ENCODE measurements at places on chromosomes 1 and 21. TPM values are rescaled to one million over a fixed set of nuclear protein-coding genes. Genes with fewer than 3 reads are reported as not detected.

- DNase-seq, result no peak
- H3K36me3 ChIP-seq, result no peaks in the 10 kb centered on the region
- H3K27me3 ChIP-seq, result no peaks in the 10 kb centered on the region
- H3K4me3 ChIP-seq, result no peak overlapping the region
- no peak overlapping the region for H3K27ac ChIP-seq
These were observed 8.6 kb upstream of the COL6A2 start for GRCh38 chr21:46089285-46089684.

DNA sequence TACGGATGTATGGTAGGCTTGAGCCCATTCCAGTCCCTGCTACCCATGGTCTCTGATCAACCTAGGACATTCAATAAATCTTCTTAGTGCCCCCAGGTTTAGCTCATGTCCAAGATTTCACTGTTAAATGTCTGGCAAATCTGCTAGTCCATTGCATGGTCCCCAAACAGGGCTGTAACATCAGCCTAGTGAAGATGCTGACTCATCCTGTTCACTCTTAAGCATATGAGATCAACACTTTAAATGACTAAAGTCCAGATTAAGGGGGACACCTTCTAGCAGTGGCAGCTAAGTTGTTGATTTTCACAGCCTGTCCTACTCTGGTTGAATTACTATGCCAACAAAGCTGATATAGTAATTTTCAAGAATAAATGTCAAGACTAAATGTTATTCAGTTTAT lies 46.5 kb upstream of the NUF2 start:
- peaks cover 36% of the 10 kb centered on the region for H3K36me3 ChIP-seq
- no peaks in the 10 kb centered on the region for H3K4me1 ChIP-seq
- no peaks in the 10 kb centered on the region for H3K27me3 ChIP-seq

Gene IL22RA1
- 0.09 TPM for total RNA-seq

Gene CA6
- not detected for total RNA-seq

Gene GIPC2
- total RNA-seq, result not detected

Gene RPE65
- not detected for total RNA-seq

Gene TINAGL1
- total RNA-seq, result not detected

- peak; percentile 45 for DNase-seq
- H3K36me3 ChIP-seq, result no peaks in the 10 kb centered on the region
- H3K27me3 ChIP-seq, result no peaks in the 10 kb centered on the region
- no peaks in the 10 kb centered on the region for H3K4me1 ChIP-seq
- H3K4me3 ChIP-seq, result no peak overlapping the region
- H3K27ac ChIP-seq, result no peak overlapping the region
These were observed 23.4 kb upstream of the TSPAN2 start for GRCh38 chr1:115112496-115113375.

DNA sequence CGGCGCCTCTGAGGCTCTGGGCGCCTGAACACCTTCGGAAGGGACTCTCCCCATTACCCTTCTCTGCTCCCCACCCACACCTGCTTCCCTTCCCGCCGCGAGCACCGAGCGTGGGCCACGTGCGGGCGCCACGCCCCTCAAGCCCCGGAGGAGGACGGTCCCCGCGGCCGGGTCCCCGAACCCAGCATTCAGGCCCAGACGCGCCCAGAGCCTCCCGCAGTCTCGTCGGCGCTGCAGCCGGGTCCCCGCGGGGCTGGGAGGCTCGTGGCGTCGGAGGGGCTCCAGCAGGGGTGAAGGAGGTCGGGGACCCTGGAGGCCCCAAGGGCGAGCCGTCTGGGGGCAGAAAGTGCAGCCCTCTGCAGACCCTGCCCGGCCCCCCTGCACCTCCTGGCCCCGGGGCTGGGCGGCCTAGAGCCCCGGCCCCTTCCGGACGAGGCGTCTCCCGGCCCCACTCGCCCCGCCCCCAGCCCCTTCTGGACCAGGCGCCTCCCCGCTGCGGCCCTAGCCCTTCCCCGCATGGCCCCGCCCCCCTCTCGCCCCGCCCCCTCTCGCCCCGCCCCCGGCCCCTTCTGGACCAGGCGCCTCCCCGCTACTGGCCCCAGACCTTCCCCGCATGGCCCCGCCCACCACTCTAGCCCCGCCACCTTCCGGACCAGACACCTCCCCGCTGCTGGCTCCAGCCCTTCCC lies 378 bp upstream of the SMIM1 start:
- no peak overlapping the region for H3K27ac ChIP-seq
- peak; percentile 87 for DNase-seq
- H3K4me3 ChIP-seq, result peak overlapping the region; percentile 76
- H3K4me1 ChIP-seq, result peaks cover 18% of the 10 kb centered on the region

DNA sequence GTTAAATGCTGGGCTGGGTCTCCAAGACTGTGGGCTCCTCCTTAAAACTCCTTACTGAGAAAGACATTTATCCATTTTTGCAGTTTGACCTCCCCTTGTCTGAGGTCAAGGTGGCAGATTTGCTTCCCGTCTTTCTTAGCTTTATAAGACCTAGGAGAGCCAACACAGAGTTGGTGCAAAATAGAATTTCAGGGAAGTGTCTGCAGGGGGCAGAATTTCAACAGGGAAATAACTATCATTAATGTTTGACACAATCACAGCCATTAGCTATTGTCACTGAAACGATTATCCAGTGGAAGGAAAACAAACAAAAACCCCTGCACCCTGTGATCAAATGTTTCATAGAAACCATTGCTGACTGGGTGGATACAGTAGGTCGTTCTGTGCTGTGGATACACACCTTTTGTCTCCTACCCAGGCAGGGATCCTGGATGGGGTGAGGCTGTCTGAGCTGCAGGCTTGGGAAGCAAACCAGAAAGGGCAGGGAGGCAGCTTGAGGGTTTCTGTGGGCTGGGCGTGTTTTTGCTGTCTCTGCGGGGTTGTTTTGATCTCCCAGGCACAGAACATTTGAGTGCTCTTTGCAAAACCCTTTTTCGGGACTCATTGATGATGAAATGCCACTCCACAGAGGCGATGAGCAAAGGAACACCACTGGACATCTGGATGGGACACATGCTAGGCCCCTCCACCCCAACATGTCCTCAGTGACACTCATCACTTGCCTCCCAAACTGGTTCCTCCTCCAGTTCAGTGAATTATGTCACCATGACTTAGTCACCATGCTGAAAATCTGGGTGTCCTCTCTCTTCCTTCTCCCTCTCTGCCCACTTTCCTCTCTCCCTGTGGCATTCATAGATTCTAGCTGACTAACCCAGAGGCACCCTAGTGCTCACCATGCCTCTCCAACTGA lies 94.2 kb upstream of the SERBP1 start:
- H3K36me3 ChIP-seq, result no peaks in the 10 kb centered on the region
- peaks cover 5% of the 10 kb centered on the region for H3K27me3 ChIP-seq
- H3K4me1 ChIP-seq, result no peaks in the 10 kb centered on the region
- H3K27ac ChIP-seq, result no peak overlapping the region
- H3K4me3 ChIP-seq, result no peak overlapping the region
- no peak for DNase-seq

GRCh38 chr1:234315091-234315541 lies 58.1 kb upstream of the COA6 start:
- DNase-seq, result no peak
- H3K27me3 ChIP-seq, result peaks cover 44% of the 10 kb centered on the region
- H3K4me3 ChIP-seq, result no peak overlapping the region
- peaks cover 14% of the 10 kb centered on the region for H3K4me1 ChIP-seq

Measured in activated B cell treated with CpG ODN at 0.5 μM for 24 hours (primary cell).